ENCODE measurements at places on chromosomes 1 and 21. TPM values are rescaled to one million over a fixed set of nuclear protein-coding genes. Genes with fewer than 3 reads are reported as not detected.

Gene MYOC
- 1.7 TPM for total RNA-seq

Gene GRHL3
- total RNA-seq, result not detected

DNA sequence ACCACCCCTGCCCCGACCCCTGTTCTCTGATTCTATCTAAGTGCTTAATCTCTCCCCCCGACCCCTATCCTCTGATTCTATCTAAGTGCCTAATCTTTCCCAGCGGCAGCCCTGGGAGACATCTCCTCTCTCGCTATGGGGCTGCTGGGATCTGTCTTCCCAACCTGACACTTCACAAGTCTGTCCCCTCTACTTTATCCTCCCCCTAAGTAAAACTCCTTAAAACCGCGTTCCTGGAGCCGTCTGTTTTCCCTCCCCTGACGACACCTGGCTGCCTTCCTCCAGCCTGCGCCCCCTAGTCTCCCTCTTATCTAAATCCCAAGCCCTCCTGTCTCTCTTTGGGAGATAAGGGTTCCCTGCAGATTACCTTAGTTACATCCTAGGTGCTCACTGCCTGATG, 30.5 kb downstream of the EPHB2 start:
- no peaks in the 10 kb centered on the region for H3K36me3 ChIP-seq
- H3K4me3 ChIP-seq, result no peak overlapping the region
- no peaks in the 10 kb centered on the region for H3K27me3 ChIP-seq
- no peak overlapping the region for H3K27ac ChIP-seq
- no peaks in the 10 kb centered on the region for H3K4me1 ChIP-seq

Gene CFAP141
- total RNA-seq, result not detected

Gene CLCA4
- total RNA-seq, result not detected

Gene NUF2
- 0.53 TPM for total RNA-seq

DNA sequence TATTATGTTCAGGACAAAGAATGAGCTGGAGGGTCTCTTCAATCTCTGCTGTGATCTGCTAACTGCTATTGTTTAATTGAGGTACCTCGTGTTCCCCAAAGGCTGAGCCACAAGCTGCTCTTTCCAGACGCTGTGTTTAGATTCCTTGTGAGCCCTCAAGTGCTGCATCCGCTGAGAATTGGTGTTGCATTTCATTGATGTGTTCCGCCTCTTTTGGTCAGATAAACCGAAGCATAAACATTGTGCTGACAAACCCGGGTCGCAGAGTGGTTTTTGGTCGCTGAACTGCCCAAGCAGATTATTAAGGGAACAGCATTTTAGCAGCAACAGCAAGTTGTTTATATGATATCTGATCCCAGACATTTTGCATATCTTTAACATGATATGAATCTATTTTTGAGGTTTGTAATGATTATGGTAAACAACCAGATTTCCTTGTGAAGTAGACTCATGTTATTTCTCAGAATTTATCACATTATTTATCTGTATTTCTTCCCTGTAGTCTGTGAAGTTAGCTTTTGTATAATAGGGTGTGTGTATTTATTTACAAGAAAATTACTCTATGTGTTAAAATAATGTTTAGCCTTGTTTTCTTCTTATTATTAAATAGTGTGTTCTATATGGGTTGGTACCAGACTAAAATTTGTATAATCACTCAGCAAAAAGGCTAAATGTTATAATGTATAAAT, 217.2 kb upstream of the C1orf105 start:
- no peaks in the 10 kb centered on the region for H3K36me3 ChIP-seq
- no peak overlapping the region for H3K4me3 ChIP-seq
- DNase-seq, result no peak
- no peaks in the 10 kb centered on the region for H3K27me3 ChIP-seq
- H3K27ac ChIP-seq, result no peak overlapping the region

Gene DENND2D
- total RNA-seq, result 43.4 TPM

- H3K27ac ChIP-seq, result no peak overlapping the region
- no peak overlapping the region for H3K4me3 ChIP-seq
- H3K4me1 ChIP-seq, result peaks cover 13% of the 10 kb centered on the region
- no peak for DNase-seq
These were observed 9.5 kb downstream of the RER1 start for GRCh38 chr1:2400950-2401649.

Gene BTBD8
- total RNA-seq, result 10.7 TPM

Gene C21orf58
- 3.2 TPM for total RNA-seq

- H3K27ac ChIP-seq, result no peak overlapping the region
- no peaks in the 10 kb centered on the region for H3K36me3 ChIP-seq
- DNase-seq, result no peak
- H3K4me1 ChIP-seq, result peaks cover 3% of the 10 kb centered on the region
- no peaks in the 10 kb centered on the region for H3K27me3 ChIP-seq
These were observed 45.6 kb upstream of the CLIC4 start for GRCh38 chr1:24699628-24700027.

DNA sequence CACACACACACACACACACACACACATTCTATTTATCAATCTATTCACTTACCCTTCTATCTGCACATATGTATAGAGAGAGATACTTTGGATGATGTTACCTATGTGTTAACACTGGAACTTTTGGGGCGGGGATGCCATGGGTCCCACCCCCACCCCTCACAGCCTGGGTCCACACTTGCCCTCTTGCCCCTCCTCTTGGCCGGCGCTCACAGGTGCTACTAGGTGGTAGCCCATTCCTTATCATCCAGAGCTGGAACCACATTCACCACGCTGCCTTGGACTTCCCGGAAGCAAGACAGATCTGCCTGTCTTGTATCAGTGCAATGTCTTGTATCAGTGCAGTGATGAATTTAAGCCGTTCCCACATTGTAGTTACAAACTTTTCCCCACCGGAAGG, 85.1 kb downstream of the LBR start:
- no peak for DNase-seq
- no peaks in the 10 kb centered on the region for H3K4me1 ChIP-seq
- no peak overlapping the region for H3K27ac ChIP-seq
- no peaks in the 10 kb centered on the region for H3K36me3 ChIP-seq

Gene UTP11
- 32.6 TPM for total RNA-seq

- DNase-seq, result no peak
- H3K27ac ChIP-seq, result no peak overlapping the region
- no peak overlapping the region for H3K4me3 ChIP-seq
- no peaks in the 10 kb centered on the region for H3K36me3 ChIP-seq
- H3K27me3 ChIP-seq, result no peaks in the 10 kb centered on the region
- H3K4me1 ChIP-seq, result no peaks in the 10 kb centered on the region
These were observed 12.0 kb upstream of the ZNF362 start for GRCh38 chr1:33244143-33244808.

Gene BSND
- total RNA-seq, result not detected

DNA sequence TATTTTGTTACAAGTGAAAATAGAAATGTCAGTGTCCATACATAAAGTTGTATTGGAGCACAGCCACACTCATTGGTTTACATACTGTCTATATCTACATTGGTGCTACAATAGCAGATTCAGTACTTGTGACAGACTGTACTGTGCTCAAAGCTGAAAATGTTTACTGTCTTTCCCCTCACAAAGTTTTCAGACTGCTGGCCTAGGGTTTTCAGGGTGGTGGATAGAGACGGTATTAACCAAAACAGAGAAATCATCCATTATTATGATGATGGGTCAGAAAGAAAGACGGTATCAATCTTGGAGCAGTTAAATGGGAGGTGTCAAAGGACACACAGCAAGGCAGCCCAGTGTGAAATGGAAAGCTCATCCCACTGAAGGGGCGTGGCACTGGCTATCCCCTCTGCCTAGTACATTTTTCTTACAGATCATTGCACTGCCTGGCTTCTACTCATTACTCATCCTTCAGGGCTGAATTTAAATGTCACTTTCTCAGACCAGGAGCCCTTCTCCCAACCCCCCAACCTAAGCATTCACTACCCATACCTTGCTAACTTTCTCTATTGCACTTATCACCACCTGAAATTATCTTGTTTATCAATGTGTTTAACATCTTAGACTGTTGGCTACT, 10.2 kb downstream of the JAK1 start:
- no peaks in the 10 kb centered on the region for H3K27me3 ChIP-seq
- H3K27ac ChIP-seq, result no peak overlapping the region
- no peak overlapping the region for H3K4me3 ChIP-seq
- H3K4me1 ChIP-seq, result peaks cover 18% of the 10 kb centered on the region

DNA sequence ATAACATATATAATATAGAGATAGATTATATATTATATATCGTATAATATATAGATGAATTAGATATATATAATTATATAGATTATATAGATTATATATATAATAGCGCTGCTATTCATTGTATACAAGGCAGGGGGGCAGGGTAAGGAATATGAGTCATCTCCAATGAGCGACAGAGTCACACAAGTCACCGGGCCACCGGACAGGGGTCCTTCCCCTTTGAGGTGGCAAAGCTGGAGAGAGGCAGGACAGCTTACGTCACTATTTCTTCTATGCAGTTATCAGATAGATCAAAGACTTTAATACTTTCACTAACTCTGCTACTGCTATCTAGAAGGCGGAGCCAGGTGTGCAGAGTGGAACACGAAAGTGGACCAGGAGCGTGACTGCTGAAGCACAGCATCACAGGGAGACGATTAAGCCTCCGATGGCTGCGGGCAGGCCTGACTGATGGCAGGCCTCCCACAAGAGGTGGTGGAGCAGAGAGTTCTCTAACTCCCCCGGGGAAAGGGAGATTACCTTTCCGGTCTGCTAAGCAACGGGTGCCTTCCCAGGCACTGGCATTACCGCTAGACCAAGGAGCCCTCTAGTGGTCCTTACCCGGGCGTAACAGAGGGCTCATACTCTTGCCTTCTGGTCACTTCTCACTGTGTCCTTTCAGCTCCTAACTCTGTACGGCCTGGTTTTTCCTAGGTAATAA, 2154.7 kb downstream of the MRPL39 start:
- no peaks in the 10 kb centered on the region for H3K27me3 ChIP-seq
- H3K36me3 ChIP-seq, result no peaks in the 10 kb centered on the region
- no peaks in the 10 kb centered on the region for H3K4me1 ChIP-seq

DNA sequence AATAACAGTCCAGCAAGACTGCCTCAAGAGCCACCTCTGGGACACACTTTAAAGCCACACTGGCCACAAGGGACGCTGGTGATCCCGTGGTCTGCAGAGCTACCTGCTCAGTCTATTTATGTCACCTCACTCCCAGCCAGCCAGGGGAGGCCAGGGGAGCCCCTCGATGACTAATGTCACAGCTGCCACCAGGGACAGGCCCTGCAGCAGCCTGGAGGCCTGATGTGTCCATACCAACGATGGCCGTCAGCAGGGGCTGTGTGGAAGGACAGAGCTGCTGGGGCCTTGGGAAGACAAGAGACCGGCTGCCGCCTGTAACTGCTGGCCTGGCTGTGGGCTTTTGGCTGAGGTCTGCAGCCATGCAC, 71.0 kb downstream of the SIK1 start:
- H3K27me3 ChIP-seq, result no peaks in the 10 kb centered on the region
- no peak overlapping the region for H3K27ac ChIP-seq
- H3K4me1 ChIP-seq, result no peaks in the 10 kb centered on the region
- DNase-seq, result no peak
- H3K4me3 ChIP-seq, result no peak overlapping the region

- H3K27ac ChIP-seq, result no peak overlapping the region
- H3K36me3 ChIP-seq, result no peaks in the 10 kb centered on the region
- H3K4me3 ChIP-seq, result no peak overlapping the region
- H3K27me3 ChIP-seq, result no peaks in the 10 kb centered on the region
- no peak for DNase-seq
These were observed 25.3 kb downstream of the CLSTN1 start for GRCh38 chr1:9798236-9799130.

- no peaks in the 10 kb centered on the region for H3K4me1 ChIP-seq
- H3K27me3 ChIP-seq, result no peaks in the 10 kb centered on the region
- no peak overlapping the region for H3K4me3 ChIP-seq
- no peak overlapping the region for H3K27ac ChIP-seq
- no peaks in the 10 kb centered on the region for H3K36me3 ChIP-seq
These were observed 10.8 kb downstream of the FMO5 start for GRCh38 chr1:147214325-147214724.

Gene SPRR4
- not detected for total RNA-seq

Gene KRTAP15-1
- not detected for total RNA-seq

Gene SPATA46
- total RNA-seq, result not detected

DNA sequence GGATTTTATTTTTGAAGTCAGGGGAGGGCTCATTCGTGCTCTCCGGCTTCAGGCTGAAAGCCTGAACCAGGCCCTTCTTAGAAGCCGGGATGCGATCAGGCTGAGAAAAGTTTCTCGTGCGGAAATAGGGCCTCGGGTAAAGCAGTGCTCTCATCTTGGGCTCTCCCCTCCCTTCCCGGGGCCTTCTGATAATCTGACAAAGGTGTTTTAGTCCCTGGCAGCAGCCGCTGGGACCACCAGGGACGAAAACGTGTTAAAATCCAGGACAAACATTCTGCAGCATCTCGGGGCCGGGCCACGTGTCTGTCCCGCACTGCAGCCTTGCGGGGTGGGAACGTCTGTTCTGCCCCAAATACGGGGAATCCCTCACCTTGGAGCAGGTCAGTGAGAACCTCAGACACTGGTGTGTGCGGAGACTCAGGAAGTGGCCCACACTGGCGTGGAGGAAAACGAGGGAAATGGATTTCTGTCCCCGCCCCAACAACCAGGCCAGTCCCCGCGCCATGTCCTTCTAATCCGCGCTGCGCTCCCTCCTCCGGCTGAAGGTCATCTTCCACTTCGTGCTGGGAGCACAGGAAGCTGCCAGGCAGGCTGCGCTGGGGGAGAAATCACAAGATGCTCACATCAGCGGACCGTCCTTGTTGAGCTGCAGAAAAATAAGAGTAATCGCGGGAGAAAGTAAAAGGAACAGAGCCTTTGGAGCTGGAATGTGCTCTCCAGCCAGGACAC, 16.6 kb upstream of the AJAP1 start:
- no peak overlapping the region for H3K27ac ChIP-seq
- no peaks in the 10 kb centered on the region for H3K27me3 ChIP-seq
- DNase-seq, result no peak
- H3K4me3 ChIP-seq, result no peak overlapping the region

- peaks cover 38% of the 10 kb centered on the region for H3K4me1 ChIP-seq
- H3K36me3 ChIP-seq, result no peaks in the 10 kb centered on the region
- DNase-seq, result no peak
- no peak overlapping the region for H3K4me3 ChIP-seq
These were observed 1.9 kb downstream of the AKR7A2 start for GRCh38 chr1:19310061-19310460.

DNA sequence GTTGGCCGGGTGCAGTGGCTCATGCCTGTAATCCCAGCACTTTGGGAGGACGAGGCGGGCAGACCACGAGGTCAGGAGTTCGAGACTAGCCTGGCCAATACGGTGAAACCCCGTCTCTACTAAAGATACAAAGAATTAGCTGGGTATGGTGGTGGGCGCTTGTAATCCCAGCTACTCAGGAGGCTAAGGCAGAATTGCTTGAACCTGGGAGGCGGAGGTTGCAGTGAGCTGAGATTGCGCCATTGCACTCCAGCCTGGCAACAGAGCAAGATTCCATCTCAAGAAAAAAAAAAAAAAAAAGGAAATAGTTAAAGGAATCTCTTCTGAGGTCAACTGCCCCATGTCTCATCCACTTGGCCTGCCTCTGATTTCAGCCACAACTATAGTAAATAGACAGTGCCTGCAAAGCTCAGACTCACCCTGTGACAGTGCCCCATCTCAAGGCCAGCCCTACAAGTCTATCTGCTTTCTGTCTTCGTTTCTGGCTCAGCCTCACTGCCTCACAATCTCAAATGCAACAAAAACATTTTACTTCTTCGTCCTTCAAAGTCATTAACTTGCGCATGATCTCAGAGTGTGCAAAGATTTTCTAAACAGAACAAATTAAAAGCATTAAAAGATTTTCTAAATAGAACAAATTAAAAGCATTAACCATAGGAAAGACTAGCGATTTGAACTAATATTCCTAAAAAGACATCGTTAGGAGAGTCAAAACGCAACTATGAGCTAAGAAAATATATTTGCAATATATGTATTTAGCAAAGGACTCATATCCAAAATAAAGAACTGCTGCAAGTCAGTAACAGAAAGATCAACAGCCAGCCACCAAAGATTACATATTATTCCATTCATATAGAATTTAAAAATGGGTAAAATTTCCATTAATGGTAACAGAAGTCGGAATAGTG, 65.0 kb upstream of the PRDX6 start:
- peaks cover 22% of the 10 kb centered on the region for H3K4me1 ChIP-seq
- H3K4me3 ChIP-seq, result no peak overlapping the region
- DNase-seq, result peak; percentile 93
- H3K27ac ChIP-seq, result peak overlapping the region; percentile 52
- no peaks in the 10 kb centered on the region for H3K27me3 ChIP-seq

Gene MPL
- not detected for total RNA-seq
